ENCODE measurements at places on chromosomes 4 and X.

DNA sequence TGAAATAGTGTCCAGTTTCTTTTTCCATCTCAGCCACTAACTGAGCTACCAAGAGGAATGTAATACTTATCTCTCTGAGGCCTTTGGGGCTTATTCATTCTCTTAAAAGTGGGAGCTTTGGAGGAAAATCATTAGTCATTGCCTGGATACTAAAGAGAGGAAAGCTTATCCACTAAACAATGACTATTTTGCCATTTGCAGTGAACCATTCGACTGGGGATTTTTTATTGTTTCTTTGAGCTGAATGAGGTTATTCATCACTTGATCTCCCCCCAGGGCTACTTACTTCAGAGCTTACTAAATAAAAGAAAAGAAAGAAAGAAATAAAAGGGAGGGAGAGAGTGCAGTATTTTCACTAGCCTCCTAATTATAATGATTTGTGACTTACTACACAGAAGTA, 1329.5 kb upstream of the TENM3 start:
- ATAC-seq: no peak

GRCh38 chrX:47840111-47840510, 3.4 kb downstream of the ZNF81 start:
- no peak for ATAC-seq

DNA sequence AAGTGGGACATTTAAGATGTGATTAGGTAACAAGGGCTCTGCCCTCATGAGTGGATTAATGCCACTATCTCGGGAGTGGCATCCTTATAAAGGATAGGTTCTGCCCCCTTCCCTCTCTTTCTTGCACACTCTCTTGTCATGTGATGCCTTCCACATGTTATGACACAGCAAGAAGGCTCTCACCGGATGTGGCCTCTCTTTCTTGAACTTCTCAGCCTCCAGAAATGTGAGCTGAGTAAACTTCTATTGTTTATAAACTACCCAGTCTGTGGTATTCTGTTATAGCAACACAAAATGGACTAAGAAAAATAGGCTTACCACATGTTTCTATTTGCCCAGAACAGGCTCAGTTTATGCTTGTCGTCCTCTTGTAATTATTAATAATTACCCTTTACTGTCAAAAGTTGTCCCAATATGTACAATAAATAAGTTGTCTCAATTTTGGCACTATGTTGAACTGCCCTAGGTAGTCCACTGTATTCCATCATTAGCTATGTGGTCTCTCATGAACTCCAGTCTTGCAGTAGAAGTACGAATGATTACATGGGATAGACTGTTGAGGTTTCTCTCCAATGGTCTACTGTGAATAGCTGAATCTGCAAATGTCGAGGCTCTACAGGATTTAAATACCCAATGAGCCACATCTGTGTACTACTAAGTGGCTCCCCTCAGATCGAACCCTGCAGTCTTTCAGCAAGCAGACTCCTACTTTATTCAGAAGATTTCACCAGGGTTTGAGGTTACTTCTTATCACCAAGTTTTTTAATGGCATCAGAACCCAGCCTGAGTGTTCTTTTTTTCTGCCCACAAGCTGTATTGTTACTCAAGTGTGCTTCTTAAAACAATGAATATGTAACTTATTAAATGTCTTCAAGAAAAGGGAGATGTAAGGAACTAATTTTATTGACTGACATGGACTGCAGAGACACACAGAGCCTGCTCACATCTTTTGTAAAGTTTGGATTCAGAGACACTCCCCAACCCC, 102.0 kb upstream of the LEF1 start:
- no peak for ATAC-seq

- no peak for ATAC-seq
Observed at GRCh38 chr4:97317671-97318070, 825.6 kb downstream of the STPG2 start.
